ENCODE measurements at places on chromosomes 1 and 21. TPM values are rescaled to one million over a fixed set of nuclear protein-coding genes. Genes with fewer than 3 reads are reported as not detected.

KAZN gene
- 0.31 TPM for total RNA-seq

NBPF4 gene
- total RNA-seq = not detected

SLC44A5 gene
- 0.34 TPM for total RNA-seq

EFNA1 gene
- total RNA-seq = not detected

PRXL2B gene
- 28.2 TPM for total RNA-seq

KLF17 gene
- total RNA-seq = not detected

KCNJ9 gene
- total RNA-seq = not detected

IRF6 gene
- total RNA-seq = 0.07 TPM

PHGDH gene
- 143 TPM for total RNA-seq

PLA2G2C gene
- 0.43 TPM for total RNA-seq

MYBPH gene
- not detected for total RNA-seq

Measured in activated CD4-positive, alpha-beta memory T cell treated with anti-CD3 and anti-CD28 coated beads for 36 hours (primary cell).